Adrenal gland (tissue), 19 donors: ENCODE measurements at places on chromosomes 6 and 20.

DNA sequence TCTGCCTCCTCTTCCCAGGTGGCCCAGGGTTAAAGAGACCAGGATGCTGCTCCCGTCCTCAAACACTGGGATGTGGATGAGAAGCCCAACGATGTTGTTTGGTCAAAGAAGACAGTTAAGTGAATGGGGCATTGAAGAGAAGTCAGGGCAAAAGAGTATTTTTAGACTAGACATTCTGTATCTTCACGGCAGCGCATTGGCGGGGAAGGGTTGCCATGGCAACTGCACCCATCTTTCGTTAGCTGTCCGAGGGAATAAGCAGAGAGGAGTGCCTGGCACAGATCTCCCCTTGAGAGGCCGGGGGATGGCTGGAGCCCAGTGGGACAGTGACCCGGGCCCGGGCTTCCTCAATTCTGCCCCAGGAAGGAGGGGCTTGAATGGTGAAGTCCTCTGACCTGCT is 56.4 kb upstream of the GPR31 start:
- DNase-seq, result no peak

DNA sequence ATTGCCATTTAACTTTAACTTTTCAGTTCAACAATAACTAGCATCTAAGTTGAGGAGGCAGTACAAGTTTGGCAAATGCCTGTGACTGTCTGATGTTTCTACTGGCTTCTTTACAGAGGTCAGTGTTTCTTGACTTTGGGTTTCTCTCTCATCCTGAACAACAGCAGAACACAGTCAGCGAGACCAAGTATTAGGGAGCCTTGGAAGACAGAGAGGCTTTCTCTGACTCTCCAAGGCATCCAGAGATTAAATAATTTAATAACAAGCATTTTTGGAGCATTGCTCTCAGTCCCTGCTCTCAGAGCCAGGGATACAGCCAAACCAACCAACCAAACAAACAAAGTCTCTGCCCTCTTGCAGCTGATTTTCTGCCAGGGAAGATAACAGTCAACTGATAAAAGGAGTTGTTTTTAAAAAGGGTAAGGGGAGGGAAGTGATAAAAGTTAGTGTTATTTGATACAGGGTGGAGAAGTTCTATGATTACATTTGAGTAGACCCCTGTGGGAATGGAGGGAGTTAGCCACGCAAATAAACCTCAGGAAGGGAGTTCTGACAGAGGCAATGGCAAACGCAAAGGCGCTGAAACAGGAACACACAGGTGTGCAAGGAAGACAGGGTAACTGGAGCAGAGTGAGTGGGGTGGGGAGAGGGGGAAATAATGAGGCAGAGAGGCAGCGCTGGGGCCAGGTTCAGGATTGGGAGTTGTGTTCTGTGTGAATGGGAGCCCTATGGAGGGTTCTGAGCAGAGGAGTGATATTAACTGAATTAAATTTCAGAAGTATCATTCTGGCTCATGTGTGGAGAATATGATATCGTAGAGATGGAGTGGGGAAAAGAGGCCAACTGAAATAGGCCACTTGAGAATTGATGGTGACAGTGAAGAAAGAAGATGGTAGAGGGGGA is 55.2 kb downstream of the SEL1L2 start:
- no peak for DNase-seq

- DNase-seq, result no peak
Observed at GRCh38 chr20:23144856-23145255, 58.7 kb upstream of the CD93 start.

DNA sequence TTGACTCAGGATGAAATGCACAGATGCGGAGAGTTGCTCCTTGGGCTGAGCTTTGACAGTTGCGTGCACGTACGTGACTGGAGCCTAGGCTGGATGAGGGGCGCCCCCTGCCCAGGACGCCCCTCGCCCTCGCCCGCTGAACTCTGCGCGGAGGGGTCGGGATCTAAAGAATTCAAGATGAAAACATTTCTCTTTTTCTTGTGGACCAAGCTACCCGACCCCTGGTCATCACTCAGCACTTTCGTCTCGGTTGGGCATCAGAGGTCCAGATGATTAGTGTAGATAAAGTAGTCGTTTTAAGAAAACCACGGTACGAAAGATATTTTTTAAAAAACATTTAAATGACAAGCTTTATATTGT is 700 bp downstream of the DTD1 start:
- no peak for DNase-seq

GRCh38 chr6:22142856-22143255 is 154.0 kb downstream of the PRL start:
- DNase-seq, result no peak

DNA sequence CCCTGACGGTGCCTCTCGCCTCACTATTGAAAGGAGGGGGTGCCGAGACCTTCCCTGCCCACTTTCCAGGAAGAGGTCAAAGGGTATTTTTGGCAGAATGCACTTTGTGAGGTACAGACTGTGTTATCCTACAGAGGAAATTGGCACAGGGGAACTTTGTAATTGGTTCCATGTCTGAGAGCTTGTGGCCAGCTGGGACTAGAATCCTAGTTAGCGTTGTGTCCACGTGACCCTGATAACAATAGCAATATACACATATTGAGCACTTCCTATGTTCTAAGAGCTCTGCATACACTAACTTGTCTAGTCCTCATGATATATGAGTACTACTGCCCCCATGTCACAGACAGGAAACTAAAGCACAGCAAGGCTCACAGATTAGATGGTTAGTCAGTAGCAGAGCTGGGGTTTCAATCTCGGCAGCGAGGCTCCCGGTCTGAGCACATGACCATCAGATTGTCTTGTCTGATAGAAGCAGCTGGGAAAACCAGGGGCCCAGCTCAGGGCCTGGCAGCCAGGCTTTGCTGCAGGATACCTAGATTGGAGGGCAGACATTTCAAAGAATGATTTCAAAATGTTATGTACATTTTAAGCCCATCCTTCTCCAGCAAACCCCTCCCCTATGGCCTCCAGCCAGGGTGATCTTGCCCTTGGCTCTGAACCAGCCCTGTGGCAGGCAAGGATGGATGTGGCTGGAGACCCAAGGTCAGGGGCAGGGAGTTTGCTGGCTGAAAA is 1.4 kb downstream of the MAPK13 start:
- DNase-seq, result peak; percentile 93

- DNase-seq, result no peak
Observed at GRCh38 chr6:108004861-108005260, 46.9 kb upstream of the SEC63 start.

DNA sequence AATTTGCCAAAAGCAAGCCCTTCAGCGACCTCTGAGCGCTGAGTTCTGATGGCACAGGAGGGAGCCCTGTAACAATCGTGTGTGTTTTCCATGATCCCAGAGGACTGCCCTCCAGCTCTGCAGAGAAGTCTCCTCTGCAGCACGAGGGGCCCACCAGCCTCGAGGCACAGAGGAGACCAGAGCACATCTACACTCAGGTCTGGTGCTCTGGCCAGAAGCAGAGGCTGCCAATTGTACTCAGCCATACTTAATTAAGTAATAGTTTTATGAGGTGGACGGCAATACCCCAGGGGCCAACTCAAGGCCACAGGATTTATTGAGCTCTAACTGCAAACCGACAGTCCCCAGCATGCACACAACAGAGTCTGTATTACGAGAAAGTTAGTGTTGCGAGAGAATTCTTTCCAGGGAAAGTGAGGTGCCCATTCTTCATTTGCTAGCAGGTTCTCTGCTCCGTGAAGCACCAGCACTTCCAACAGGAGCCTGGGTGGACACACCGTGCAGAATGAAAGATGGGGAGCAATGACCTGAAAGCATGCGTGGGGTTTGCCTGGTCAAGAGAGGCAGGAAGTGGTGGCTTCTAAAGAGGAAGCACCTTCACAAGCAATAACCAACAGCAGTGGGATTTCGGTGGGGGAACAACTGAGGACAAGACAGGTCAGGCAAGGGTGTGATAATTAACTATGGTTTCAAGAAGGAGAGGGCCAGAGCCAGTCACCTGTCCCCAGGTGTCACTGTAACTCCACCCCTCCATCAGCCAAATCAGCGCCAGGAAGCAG is 92.8 kb upstream of the FOXC1 start:
- no peak for DNase-seq

DNA sequence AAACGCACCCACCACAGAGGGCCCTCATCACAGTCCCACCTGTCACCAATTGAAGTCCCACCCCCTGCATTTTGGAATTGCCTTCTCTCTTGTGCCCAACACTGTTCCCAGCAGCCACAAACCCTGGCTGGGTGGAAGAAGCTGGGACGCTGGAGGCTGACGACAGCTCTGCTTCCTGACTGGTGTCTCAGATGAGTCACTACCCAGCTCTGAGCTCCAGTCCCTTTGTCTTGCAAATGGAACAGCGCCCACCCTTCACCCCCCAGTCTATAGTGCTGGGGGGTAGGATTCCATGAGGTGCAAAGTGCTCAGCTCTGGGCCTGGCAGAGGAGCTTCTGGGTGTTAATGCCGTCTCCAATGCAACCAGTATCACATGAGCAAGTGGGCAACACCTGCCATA is 85.3 kb downstream of the DLGAP4 start:
- DNase-seq, result peak; percentile 55

GRCh38 chr6:73152966-73153757 is 72.1 kb downstream of the KHDC1L start:
- no peak for DNase-seq

- DNase-seq, result no peak
Observed at GRCh38 chr20:36385503-36385902, 79.4 kb downstream of the DLGAP4 start.

DNA sequence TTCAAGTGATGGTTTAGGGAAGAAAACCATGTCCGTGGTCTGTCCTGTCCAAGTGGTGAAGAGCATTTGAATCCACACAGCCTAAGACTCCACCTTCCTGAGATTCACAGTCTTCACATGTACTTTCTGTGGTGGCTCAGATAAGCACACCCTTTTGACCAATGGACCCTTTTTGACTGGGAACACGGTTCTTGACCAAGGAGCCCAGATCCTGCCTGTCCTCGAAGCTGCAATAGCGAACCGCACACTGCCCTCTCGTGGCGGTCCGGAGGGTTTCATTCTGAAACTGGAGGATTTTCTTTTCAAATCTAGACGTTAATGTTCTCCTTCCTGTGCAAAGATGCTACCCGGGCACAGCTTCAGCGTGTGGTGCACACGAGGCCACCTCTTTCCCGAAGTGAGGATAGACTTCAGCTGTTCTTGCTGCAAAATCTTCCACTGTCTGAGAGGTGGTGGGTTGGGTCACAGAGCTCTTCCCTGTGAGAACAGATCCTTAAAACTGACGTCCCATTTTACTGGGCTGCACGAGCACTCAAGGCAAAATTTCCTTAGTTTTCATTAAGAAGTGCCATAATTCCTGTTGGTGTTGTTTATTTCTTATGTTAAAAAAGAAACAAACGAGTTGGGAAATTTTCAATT is 90.5 kb downstream of the SYNJ2 start:
- DNase-seq, result peak; percentile 89

DNA sequence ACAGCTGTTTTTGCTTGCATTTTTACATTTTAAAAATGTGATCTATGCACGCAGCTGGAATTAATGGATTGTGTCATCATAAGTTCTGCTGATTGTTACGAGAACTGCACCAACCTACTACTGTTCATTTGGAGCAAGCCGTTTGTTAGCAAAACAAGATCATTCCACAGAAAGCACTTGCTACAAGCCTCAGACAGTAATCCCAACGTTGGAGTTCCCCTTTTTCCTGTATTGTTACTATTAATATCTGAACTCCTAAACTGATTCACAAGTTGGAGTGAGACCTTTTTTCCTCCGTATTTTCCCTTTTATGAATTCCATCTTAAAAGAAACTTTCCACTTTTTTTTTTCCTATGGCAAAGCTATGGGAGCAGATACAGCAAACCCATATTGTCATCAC is 3.5 kb downstream of the TENT5A start:
- DNase-seq, result no peak

DNA sequence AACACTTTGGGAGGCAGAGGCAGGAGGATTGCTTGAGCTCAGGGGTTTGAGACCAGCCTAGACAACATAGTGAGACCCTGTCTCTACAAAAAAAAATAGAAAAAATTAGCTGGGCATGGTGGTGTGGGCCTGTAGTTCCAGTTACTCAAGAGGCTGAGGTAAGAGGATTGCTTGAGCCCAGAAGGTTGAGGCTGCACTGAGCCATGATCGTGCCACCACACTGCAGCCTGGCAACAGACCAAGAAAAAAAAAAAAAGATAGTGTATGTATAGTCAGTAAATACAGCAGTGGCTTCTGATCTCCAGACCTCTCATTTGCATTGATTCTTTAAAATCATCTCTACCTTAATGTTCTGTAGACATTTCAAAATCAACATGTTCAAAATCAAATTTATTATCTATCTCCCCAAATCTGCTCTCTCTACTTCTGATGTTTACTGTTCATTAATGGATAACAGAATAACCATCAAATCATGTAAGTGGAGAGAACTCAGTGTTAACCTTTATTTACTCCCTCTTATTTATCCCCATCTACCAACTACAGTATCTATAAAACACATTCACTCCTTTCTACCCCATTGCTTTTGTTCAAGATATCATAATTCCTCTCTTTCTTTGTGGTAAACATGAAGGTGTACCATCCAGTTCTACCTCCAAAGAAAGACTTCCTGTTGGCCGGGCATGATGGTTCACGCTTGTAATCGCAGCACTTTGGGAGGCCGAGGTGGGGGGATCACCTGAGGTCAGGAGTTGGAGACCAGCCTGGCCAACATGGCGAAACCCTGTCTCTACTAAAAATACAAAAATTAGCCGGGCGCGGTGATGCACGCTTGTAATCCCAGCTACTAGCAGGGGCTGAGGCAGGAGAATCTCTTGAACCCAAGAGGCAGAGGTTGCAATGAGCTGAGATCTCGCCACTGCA is 7.7 kb downstream of the PROCR start:
- DNase-seq, result no peak

DNA sequence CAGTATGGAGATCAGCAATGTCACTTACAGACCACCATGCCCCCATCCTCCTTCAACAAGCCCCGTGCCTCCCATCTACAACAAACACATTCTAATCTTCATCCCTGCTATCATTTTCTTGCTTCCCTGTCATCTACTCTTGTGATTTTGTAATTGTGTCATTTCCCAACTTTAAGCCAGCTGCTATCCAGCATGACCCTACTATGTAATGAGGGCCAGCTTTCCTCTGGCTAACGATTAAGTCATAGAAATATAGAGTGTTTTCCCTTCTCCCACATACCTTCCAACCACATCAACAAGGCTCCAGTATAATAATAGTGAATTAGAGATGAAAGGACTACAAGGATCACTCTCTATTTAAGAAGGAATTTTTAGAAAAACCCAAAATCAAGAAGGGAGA is 607.0 kb downstream of the TENT5A start:
- DNase-seq, result no peak
